ENCODE measurements at places on chromosomes 12 and 14.

- DNase-seq: no peak
Measured at GRCh38 chr12:15726027-15726877, 62.9 kb downstream of the EPS8 start.

- no peak for DNase-seq
Measured at GRCh38 chr14:87999277-87999676, 5.7 kb upstream of the GPR65 start.

DNA sequence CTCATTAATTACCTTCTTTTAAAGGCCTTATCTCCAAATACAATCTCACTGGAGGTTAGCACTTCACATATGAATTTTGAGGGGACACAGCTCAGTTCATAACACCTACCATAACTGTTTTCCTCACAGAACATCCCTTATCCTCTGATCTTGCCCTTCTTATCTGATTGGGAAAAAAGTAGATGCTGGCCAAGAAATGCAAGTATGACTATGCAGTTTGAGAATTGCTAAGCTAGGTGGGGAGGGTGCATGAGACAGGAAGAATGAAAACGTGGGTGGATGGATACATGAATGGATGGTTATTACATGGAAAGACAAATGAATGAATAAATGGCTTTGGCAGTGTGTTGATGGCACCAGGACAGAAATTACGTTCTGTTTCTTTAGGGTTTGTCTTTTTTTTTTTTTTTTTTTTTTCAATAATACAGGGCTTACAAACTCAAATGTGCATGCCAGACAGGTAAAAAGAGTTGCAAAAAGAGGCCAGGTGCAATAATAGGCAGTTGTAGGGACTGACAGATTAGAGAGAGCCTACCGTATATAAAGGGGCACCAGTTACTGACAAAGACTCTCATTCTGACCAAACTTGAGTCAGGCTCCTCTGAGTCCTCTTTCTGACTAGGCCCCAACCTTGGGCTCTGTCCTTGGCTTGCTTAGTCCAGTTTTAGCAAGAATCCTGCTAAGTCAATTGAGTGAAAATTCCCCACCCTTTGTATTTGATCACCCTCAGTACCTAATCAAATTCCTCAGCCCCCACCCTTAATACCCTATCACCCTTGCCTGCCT is 304.9 kb downstream of the ZFP36L1 start:
- peak; percentile 32 for DNase-seq

GRCh38 chr12:15788233-15789219 is 662 bp downstream of the EPS8 start:
- peak; percentile 5 for DNase-seq

DNA sequence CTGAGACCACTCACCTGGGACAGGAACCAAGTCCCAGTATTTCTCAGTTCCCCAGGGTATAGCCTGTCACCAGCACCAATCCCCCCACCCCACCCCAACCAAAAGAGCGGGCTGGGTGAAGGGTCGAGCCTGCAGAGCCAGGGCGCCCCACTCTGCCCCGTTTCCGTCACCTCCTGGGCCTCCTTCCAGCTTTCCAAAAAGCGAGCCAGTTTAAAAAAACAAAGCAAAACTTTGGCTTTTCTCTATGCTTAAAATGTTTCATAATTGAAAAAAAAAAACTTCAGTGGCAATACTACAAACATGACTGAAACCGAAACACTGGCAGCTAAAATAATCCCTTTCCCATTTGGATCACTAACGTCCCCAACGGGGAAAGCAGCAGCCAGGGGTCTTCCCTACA is 7.5 kb downstream of the CAMKK2 start:
- no peak for DNase-seq

Measured in activated CD4-positive, alpha-beta T cell treated with anti-CD3 and anti-CD28 coated beads, Interleukin-2, Interleukin-4, amounts not matched to agents 100 ng/mL and 50 ng/mL, durations not matched to agents 16 hours and 8 hours (primary cell).